ENCODE measurements at places on chromosomes 4 and X. TPM values are rescaled to one million over a fixed set of nuclear protein-coding genes. Genes with fewer than 3 reads are reported as not detected.

Gene SMARCAD1
- 36.0 TPM for total RNA-seq

Gene FGF16
- not detected for total RNA-seq

DNA sequence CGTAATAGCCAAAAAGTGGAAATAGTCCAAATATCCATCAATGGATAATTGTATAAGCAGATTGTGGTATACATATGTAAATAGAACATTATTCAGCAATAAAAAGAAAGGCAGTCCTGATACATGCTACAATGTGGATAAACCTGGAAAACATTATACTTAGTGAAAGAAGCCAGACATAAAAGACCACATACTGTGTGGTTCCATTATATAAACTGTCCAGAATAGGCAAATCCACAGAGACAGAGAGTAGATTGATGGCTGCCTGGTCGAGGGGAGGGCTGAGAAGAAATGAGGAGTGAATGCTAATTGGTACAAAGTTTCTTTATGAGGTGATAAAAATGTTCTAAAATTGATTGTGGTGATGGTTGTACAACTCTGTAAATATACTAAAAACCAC lies 397.4 kb upstream of the RPS6KA3 start:
- H3K4me1 ChIP-seq: no peaks in the 10 kb centered on the region
- H3K27ac ChIP-seq: no peak overlapping the region
- no peaks in the 10 kb centered on the region for H3K27me3 ChIP-seq
- no peak overlapping the region for H3K4me3 ChIP-seq

DNA sequence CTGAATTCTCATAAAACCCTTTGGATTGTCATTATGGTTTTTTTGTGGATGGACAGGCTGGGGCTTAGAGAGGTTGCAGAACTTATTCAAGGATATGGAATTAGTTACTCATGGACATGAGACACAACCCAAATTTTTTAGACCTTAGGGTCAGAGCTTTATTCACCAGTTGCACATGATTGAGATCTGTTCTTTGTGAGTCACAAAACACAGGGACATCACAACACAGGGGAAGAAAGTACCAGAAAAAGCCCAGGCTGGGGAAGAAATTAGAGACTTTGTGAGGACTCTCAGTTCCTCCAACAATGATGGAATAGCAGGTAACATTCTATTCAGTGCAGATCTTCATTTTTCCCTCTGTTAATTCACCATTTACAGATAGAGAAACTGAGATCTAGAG lies 602.4 kb upstream of the CPEB2 start:
- no peak overlapping the region for H3K27ac ChIP-seq
- no peaks in the 10 kb centered on the region for H3K27me3 ChIP-seq
- no peak for DNase-seq
- H3K36me3 ChIP-seq: no peaks in the 10 kb centered on the region
- H3K4me3 ChIP-seq: no peak overlapping the region

DNA sequence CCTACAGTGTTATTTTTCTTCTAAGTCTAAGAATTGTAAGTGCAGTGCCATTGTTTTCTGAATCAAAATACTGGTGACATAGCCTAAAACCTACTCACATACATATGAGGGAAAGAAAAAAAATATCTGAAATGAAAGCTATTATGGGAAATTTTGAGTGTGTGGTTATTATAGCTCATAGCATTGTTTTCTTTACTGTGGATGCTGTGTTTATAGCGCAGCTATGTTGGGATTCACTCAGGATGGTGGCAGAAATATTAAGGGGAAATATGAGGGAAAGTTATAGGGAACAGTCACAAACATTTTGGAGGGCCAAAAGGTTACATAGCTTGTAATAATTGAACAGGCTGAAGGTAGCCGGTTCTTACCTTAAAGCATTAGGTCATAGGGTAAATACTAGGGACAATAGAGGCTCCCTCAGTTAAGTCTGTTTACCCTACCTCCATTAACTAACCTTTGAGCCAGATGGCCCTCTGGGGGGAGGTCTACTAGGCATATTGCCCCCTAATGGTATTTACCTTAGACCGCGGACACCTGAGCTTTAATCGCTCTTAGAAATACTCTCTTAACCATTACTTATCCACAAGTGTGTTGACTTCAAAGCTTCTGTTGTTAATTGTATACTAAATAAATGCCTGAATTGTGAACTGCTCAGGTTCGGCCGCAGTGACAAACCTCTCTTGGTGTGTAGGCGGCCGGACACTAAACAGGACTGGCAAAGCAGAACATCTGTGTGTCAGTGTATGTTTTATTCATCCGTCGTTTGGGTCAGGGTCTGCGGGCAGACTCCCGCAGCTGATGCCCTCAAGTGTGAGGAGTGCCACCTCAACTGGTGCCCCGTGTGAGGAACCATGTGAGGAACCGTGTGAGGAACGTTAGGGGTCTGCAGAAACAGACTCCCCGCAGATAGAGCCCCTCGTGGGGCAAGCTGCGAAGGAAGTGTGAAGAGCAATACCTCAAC lies 21.3 kb upstream of the SULT1B1 start:
- H3K4me1 ChIP-seq: no peaks in the 10 kb centered on the region
- H3K4me3 ChIP-seq: no peak overlapping the region
- no peak for DNase-seq
- no peak overlapping the region for H3K27ac ChIP-seq
- H3K27me3 ChIP-seq: no peaks in the 10 kb centered on the region
- no peaks in the 10 kb centered on the region for H3K36me3 ChIP-seq

- no peak for DNase-seq
- no peak overlapping the region for H3K4me3 ChIP-seq
- no peaks in the 10 kb centered on the region for H3K4me1 ChIP-seq
These were observed 60.0 kb downstream of the AMMECR1 start for GRCh38 chrX:110257889-110258288.
